Activated T-helper 1 cell treated with anti-CD3 and anti-CD28 coated beads, Interleukin-2, amount 50 U/mL, for 16 hours (primary cell): ENCODE measurements at places on chromosomes 1 and 21.
A peak's percentile ranks its signal among the peaks of the same experiment; 100 is the strongest.

DNA sequence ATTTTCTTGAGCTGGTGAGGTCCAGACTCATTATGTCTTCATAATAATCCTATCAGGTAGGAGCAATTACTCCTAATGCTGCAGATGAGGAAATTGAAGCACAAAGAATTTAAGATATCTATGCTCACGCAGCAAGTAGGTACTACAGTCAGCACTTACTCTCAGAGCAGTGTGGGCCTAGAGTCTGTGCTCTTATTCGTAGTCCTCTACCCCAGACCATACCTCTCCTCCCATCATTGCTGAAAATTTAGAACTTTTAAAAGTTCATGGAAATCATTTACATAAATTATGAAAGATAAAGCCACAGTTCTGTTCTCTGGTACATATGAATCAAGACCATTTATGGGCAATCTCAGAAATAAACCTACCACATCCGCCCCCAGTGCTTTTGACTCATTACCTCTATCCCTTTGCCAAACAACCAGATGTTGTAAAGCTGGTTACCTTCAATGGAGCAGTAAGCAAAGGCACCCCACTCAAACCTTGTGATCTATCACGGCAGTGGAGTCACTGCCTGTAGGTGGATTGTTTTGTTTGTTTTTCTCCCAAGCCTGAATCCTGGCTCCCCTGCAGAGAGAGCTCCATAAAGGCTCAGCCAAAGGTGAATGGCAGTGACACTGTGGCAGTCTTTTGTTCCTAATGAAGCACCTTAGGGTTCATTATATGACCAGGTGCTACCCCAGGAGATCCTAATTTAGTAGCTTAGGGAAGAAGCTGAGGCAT, 20.9 kb upstream of the MAN1A2 start:
- no peak for DNase-seq

GRCh38 chr1:5771788-5772187, 220.4 kb downstream of the NPHP4 start:
- DNase-seq, result no peak

GRCh38 chr1:240247899-240248298, 156.2 kb downstream of the FMN2 start:
- no peak for DNase-seq

DNA sequence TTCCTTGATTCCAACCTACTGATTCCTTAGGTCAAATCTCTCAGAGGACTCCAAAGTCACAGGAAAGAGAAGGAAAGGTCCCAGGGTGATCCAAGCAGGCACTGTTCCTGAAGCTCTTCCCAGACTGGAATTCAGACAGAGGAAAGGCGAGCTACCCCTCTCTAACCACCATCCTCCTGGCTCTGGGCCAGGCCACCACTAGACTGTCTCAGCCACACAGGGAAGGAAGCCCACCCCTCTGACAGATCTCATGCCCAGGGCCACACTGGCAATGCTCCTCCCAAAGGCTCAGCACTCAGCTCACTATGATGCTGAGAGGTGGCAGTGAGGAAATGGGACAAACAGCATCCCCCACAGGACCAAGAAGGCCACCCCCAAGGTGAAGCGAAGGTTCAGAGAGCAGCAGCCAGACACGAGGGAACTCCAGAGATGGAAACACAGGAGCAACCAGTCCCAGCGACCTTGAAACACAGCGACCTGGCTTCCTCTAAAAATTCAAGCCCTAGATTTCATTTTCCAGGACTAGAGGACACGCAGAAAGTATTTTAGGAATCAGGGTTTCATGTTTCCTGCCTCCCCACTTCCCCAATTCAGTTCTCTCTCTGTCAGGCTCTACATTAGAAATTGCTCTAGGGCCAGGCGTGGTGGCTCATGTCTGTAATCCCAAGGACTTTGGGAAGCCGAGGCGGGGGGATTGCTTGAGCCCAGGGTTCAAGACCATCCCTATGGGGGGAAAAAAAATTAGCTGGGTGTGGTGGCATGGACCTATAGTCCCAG, 18.8 kb downstream of the PIK3C2B start:
- no peak for DNase-seq

DNA sequence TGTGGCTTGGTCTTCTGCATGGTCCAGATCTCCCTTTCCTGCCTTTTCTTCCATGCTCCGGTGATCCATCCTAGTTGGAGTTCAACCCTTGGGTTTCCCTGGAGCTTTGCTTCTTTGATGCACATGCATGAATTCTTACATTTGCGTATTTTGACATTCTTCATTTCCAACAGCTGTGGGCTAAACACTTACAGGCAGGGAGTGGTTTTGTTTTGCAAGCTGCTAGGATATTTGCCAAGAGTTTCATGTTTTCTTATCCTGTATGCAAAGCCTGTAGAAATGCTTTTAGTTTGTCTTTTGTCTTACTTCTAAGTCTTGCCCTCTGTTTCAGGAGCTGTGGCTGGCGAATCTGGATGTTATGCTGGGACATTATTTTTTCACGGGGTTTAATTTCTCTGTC, 90.3 kb upstream of the PAXBP1 start:
- no peak for DNase-seq

DNA sequence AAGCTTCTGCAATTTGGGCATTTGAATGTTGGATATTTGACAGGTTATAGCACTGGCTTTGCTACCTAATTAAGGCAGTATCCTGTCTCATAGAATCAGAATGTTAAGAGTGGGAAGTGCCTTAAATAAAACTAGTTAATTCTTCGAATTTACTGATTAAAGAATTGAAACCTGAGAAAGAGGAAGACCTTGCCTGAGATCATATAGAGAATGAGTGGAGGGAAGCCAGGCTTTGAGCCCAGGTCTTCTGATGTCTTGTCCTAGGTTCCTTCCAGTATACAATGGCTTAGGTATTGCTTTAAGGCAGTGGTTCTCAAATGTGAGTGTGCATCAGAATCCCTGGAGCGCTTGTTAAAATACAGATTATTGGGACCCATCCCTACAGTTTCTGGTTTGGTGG, 20.9 kb upstream of the SH3BGRL3 start:
- no peak for DNase-seq

- no peak for DNase-seq
Measured at GRCh38 chr1:215643592-215644321, 76.7 kb downstream of the KCTD3 start.

DNA sequence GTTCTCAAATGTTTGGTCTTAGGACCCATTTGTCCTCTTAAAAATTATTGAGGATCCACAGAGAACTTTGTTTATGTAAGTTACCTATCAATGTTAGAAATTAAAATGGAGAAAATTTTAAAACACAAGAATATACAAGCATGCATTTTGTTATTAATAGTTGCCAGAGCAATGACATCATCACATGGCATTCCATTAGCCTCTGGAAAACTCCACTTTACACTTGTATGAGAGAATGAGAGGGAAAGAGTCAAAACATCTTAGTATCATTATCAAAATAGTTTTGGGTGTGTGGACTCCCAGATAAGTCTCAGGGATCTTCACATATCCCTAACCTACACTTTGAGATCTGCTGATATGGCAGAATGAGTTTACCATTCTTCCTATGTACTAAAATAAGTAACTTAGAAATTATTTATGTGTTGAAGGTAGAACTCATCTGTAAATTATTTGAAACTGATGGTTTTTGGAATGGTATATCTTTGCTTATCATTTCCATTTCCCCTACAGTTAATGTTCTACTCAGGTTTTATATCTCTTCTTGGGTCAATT, 48.8 kb downstream of the RNF220 start:
- DNase-seq, result no peak

DNA sequence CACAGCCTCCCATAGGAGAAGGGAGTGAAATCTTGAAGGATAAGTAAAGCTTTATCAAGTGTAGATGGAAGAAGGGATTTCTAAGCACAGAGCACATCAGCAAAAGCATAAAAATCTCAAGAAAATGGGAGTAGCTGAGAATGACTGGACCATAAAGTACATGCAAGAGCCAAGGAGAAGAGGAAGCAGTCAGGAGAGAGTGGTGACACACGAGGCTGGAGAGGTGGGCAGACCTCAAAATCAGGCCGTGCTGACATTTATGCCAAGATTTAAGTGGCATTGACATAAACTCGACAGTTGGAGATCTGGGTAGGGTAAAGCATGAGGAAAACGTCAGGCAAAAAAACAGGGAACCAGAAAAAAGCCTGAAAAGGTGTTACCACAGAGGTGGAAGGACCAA, 62.3 kb downstream of the GFI1 start:
- no peak for DNase-seq

- DNase-seq, result no peak
Measured at GRCh38 chr1:145690587-145691558, 16.3 kb downstream of the PDZK1 start.

GRCh38 chr1:24727501-24728216, 17.6 kb upstream of the CLIC4 start:
- no peak for DNase-seq

- no peak for DNase-seq
Measured at GRCh38 chr1:92126088-92126487, 45.9 kb downstream of the BTBD8 start.

- no peak for DNase-seq
Measured at GRCh38 chr1:32949519-32949918, 15.1 kb downstream of the RNF19B start.

- DNase-seq, result no peak
Measured at GRCh38 chr1:62727656-62728407, 39.6 kb upstream of the DOCK7 start.

DNA sequence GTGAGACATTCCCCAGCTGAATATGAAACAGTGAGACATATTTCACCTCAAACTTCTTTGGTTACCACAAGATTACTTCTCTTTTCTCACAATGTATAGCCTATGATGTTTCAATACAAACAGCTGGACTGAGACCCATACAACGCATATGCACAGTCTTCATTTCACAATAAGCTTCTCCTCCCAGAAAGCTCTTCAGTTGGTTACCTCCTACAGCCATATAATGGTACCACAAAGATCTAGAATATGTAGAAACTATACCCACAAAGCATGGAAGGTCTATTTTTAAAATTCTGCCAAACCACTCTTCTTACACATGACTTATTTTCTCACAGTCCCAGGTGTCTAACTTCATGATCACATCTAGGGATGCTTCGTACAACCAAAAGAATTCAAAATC, 70.8 kb downstream of the JAK1 start:
- DNase-seq, result no peak

DNA sequence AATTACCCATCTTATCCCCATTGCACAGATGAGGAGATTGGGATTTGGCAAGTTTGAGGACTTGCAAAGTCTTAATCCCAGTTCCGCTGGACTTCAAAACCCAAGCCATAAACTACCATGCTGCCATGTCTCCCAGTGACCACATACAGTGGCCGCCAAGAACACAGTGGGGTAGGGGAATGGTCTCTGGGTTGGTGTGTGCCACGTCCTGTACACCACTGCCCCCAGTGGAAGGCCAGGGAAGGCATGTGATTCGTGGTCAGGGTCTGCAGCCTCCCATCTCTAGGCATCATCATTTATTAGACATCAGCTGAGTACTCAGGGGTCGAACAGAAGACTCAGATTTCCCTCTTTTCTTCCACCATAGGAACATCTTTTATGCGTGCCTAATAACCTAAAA, 76.0 kb downstream of the MAN1C1 start:
- DNase-seq, result no peak

DNA sequence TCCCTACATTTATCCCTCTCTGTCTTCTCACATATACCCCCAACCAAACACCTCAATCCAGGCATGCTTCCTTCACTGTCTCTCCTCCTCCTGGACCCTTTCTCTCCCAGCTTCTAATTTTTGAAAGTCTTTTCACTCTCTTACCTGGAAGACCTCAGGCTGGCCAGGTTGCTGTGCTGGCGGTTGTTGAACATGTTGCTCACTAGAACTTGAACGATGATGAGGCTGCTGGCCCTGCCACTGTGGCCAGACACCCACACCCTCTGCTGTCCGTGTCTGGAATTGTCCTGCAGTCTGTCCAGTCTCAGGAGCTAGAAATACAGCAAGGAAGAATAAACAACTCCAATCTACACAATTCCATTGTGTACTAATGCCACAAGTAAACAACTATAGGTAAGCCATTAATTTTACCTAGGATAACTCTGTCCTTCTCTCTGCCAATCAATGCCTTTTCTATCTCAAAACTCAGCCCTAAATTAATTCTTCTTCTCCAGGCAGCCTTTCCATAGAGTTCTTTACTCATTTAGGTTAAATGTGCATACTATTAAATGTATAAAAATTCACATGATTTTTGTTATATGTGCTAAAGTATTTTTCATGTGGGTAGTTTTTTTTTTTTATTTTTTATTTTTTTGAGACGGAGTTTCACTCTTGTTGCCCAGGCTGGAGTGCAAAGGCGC, 5.1 kb upstream of the CTSK start:
- no peak for DNase-seq

GRCh38 chr1:168476588-168477385, 67.0 kb downstream of the XCL2 start:
- DNase-seq, result no peak

DNA sequence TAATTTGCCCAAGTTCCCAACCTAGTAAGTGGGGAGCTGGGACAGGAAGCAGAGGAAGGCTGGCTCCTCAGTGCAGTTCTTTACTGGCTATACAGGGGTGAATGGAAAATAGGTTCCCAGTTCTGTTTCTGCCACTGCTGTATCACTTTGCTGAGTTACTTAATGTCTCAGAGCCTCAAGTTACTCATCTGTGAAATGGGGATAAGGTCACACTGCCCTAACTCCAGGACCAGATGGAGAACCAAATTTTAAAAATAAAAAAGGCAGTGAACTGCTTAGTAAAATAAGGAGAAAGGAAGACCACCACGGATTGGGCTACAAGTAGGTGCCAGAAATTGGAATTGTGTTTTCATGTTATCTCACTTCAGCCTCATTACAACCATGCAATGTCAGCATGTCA, 147.8 kb downstream of the OMA1 start:
- DNase-seq, result no peak

DNA sequence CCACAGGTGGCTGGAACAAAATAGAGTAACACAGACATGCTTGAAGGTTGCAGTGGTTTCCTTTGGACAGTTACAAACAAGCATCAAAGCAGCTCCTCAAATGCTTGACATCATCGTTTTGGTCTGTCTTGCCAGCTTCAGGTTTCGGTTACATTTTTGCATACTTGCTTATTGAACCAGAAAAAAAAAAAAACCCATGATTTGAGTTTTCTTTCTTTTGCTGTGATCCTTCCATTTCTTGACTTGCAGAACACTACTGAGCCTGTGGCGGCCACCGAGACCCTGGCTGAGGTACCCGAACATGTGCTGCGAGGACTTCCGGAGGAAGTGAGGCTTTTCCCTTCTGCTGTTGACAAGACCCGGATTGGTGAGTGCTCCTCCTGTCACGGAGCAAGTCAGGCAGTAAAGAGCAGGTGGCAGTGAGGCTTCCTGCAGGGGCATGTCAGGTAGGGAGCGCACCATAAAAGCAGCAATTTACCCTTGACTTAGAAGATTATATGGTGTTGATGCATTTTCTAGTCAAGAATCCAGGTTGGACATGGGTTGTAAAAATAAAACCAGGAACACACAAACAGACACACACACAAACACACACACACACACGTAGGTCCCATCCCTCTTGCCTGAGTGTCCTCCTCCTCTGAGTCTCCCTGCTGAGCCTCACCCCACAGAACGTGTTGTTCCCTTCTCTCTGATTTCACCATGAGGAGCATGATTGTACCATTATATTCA, 30.9 kb downstream of the PRDM2 start:
- DNase-seq, result peak; percentile 60
